Stimulated activated CD4-positive, alpha-beta T cell treated with anti-CD3 and anti-CD28 coated beads, Interleukin-12 subunit alpha, Interleukin-12 subunit beta, amount 100 ng/mL, for 4 hours (primary cell): ENCODE measurements at places on chromosomes 5 and 9.

- no peak for DNase-seq
Observed at GRCh38 chr5:133664422-133664821, 52.1 kb upstream of the FSTL4 start.

DNA sequence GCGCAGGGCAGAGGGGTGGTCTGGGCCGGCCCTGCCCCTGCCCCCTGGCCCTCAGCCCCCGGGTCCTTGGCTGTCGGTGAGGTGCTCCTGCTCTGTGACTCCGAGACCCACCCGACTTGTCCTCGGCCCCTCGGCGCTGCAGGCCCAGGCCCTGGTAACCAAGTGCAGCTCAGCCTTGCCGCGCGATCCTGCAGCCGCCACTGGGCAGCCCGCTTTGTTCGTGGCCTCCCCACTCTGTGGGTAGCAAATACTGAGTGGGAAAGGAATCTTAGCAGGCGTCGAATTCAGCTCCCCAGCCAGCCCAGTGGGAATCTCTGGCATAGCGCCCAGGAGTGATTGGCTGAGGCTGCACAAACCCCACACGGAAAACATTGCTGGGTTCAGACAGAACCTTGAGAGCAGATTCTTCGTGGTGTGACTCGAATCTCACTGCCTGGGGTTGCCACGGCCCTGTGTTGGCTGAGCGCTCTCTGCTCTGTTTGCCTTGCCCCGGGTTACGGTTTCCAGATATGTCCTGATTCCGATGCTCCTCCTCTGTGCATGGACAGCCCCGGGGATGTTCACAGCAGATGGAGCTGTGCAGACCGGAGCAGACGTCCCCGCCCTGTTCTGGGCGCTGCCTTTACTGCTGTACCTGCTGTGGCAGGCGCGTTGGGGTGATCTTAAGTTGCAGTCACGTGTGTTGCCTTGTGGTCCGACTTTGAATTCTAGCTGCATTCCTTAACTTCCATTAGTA is 13.4 kb upstream of the EXOC3 start:
- no peak for DNase-seq

GRCh38 chr5:133381041-133381440 is 231.3 kb downstream of the FSTL4 start:
- no peak for DNase-seq

DNA sequence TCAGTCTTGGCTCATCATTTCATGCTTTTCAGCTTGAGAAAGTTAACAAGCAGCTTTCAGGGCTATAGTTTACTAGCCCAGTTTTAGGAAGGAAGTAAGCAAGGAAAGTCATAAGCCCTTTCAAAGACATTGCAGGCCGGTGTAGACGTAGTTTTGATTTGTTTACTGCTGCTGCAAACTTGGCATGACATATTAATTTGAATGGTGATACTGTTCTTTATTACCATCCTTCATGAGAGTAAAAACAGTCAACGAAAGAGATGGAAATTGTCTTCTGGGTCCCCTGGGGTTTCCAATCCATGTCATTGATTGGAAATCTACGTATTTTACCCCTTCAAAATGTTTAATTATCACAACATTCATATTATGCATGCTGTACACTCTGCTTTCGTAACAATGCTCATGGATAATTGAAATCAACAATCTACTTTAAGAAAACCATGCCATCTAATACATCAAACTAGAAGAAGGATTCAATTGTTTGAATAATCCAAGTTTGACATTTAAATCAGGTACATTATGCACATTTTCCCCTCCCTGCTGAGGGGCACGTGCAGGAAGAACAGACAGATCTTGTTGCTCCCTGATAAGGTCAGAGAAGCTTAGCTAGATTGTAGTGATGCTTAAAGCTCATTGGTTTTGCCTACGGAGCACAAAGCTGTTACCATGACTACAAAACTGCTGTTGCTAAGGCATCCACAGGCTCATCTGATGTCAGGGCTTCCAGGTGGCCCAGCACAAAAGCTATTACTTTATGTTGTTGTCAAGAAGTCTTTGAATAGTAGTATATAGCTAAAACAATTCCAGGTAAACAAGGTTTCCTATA is 139.9 kb upstream of the PRLR start:
- no peak for DNase-seq

GRCh38 chr9:109640580-109641371 is 139.2 kb upstream of the PALM2AKAP2 start:
- no peak for DNase-seq

DNA sequence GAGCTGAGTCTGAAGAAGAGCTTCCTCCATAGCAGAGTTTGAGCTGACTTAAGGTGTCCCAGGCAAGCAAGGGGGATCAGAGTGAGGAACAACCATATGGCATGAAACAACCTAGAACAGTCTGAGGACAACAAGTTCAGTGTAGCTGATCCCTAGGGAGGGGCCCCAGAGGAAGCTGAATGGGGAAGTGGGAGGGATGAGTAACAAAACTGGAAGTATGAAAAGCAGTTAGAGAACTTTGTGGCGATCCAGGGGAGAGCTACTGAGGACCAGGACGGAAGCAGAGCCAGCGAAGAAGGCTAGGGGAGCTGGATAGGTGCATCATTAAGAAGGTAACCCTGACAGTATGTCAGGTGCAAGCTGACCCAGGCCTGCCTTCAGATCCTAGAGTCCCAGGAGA is 580.8 kb downstream of the BNC2 start:
- DNase-seq = no peak

DNA sequence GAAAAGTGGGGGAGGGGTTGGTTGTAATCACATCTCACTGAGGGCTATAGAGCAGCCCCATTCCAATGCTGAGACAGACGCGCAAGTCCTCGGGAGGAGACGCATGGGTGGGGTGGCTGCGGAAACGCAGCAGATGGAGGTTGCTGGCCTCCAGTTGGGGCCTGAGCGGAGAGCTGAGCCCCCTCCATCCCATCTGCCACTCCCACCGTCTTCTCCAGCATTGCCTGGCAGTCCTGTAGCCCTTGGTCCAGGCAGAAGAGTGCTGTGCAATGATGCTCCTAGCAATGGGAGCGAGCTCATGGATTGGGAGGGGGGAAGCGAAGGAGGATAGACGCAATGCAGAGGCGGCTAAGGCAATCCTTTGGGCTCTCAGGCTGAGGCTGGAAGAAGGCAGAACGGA is 79.4 kb upstream of the GLRA1 start:
- DNase-seq = no peak

DNA sequence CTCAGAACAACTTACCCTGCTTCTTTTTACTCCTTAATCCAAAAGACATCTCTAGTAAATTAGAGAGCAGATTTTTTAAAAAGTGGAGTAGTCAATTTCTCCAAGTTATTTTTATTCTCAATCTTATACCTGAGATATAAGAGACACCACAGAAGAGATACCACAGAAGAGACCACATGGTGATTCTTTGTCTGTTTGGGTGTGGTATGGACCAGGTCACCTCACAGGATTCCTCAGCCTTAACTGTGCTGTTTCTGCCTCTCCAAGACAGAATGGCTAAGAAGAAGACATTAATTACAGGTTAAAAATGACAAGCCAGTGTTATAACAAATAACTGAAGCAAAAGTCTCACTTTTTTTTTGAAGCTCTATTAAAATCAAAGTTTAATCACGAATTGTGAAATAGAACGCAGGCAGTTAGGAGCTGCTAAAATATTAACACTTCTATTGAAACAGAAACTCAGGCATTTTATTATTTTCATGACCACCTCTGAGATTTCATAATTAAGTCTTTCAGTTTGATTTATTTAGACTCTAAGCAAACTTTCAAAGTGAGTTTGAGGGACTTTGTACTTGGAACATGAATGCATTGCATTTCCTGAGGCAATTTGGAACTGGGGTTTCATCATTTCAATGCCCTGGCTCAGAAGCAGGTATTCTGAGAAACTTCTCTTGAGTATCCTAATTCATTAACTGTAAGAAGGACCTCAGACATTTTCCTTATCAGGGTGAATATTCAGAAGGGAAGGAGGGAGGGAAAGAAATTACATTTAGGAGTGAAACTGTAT is 280.7 kb downstream of the KCTD16 start:
- DNase-seq = no peak

- DNase-seq = no peak
Observed at GRCh38 chr5:68245319-68245718, 29.8 kb downstream of the PIK3R1 start.

DNA sequence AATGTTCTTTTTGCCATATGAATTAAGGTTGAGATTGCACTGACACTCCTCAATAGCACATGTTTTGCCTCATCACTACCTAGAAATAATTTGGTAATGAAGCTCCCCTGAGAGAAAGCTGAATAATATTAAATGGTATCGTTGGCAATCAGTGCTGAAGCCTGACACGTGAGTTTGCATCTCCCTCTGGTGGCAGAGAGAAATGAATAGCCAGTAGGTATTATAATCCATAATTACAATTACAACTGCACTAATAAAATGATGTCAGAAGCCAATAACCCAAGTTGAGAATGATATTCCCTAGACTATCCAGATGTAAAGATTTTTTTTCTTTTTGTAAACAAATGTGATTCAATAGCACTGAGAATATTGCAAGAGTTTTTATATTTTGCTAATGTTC is 700.3 kb downstream of the PTPRD start:
- DNase-seq = no peak

DNA sequence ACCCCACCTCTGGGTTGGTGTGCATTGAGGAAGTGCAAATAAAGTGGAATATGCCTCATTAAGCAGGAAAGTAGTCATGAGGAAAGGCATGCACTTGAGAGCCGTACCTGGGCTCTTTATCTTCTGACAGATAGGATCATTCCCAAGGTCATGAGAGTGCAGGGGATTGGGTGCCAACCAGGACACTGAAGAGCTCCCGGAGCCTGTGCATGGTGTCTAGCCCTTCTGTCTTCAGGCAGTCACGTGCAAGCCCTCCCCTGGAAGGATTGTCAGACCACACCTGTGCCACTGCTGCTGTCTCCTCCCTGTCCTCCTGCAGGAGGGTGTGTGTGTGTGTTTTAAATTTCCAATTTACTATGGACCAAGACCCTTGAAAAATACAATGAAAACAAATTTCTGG is 69.6 kb downstream of the PDE8B start:
- no peak for DNase-seq

- no peak for DNase-seq
Observed at GRCh38 chr5:136225796-136226195, 32.8 kb upstream of the SMIM32 start.

DNA sequence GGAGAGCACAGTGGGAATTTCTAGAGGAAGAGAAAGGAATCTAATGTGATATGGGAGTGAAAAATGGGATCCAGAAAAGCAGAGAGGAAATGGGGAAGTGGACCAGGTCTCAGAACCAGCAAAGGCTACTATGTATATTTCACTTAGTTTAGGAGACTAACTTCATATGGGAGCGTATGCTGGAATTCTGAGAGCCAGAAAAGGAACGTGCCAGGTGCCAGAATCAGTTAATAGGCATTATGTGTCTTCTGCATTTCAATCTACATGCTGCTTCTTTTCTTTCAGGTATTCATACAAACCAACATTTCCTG is 28.5 kb upstream of the IFNA14 start:
- no peak for DNase-seq

DNA sequence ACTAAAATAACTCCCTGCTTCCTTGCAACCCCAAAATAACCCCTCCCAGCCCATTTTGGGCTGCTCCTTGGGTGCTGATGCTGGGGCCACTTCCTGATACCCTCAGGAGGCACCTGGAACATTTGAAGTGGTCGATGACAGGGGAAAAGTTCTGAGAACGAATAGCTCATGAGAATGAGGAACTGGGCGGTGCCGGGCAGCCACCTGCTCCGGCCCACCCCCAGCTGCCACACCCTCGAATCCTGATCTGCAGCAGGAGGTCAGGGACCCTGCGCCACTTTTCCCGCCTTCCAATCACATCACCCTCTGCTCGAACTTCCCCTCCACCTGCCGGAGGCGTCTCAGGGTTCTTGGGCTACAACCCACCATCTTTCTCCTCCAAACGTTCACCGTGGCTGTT is 19.7 kb downstream of the HRH2 start:
- DNase-seq = no peak

GRCh38 chr9:89882930-89883361 is 278.1 kb downstream of the GADD45G start:
- DNase-seq = no peak

DNA sequence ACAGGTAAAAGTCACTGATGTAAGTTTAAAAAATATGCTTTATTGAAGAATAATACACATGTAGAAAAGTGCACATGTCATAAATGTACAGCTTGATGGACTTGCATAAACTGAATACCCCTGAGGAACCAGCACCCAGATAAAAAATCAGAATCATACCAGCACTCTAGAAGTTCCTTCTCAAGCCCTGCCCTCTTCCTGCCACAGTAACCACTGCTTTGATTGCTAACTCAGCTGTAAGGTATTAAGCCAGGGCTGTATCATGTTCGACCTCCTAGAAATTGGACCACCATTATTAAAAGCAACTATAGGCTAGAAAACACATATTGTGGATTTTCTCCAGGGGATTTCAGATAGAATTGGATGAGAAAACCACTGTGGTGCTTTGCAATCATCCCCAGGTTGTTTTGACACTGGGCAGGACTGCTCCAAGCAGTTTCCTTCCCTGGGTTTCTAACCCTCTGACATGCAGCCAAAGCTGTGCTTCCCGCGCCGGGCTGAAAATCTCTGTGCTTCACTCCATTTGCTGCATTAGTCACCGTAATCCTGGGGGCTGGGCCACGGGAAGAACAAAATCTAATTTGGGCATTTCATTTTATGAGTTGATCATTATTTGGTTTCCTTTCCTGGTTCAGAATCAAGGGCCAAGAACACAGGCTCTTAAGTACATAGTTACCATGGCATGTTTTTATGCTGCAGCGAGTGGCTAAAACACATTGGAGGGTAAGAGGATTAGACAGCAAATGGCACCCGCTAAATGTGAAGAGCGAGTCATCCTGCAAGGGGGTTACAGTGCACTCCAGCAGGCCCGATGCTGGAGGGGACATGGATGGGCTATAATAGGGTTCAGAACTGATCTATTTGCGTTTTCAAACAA is 139.4 kb upstream of the IL12B start:
- no peak for DNase-seq

- DNase-seq = no peak
Observed at GRCh38 chr9:15642369-15642962, 89.6 kb downstream of the CCDC171 start.

- DNase-seq = no peak
Observed at GRCh38 chr5:115028557-115028956, 141.2 kb downstream of the TRIM36 start.

DNA sequence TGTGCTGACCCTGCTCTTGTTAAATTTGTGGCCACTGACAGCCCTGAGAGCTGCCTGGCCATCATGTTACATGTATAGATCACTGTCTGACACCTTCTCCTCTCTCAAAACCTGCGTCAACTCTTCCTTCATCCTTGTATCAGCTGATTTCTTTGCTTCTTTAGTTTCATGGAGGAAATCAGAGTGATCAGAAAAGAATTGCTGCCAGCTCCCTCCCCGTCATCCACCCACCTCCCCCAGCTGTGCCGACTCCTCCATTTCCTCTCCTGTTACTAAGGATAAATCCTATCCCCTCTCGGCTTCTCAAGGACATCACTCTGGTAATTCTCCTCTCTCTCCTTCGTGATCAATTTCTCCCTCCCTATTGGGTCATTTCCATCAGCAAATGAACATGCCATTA is 108.9 kb downstream of the ICE1 start:
- DNase-seq = no peak

DNA sequence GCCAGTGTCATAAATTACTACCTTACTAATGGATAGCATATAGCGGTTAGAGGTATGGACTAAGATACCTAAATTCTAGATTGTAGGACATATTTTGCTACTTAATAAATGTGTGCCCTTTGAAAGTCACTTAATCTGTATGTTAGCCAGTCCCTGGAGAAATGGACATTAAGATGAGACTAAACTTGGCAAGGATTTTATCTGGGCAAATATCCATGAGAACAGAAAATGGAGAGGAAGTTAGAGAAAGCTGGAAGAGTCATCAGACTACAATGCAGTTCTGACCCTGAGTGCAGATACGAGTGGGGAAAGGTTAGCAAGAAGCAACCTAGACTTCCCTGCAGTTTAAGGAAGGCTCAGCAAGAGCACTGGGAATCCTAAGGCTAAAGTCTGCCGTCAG is 33.0 kb downstream of the TBCA start:
- no peak for DNase-seq
